Activated naive CD8-positive, alpha-beta T cell treated with anti-CD3 and anti-CD28 coated beads for 36 hours (primary cell): ENCODE measurements at places on chromosomes 13 and 19.
A peak's percentile ranks its signal among the peaks of the same experiment; 100 is the strongest.

- no peak for DNase-seq
These were observed 8.7 kb upstream of the RPL21 start for GRCh38 chr13:27242702-27243101.

DNA sequence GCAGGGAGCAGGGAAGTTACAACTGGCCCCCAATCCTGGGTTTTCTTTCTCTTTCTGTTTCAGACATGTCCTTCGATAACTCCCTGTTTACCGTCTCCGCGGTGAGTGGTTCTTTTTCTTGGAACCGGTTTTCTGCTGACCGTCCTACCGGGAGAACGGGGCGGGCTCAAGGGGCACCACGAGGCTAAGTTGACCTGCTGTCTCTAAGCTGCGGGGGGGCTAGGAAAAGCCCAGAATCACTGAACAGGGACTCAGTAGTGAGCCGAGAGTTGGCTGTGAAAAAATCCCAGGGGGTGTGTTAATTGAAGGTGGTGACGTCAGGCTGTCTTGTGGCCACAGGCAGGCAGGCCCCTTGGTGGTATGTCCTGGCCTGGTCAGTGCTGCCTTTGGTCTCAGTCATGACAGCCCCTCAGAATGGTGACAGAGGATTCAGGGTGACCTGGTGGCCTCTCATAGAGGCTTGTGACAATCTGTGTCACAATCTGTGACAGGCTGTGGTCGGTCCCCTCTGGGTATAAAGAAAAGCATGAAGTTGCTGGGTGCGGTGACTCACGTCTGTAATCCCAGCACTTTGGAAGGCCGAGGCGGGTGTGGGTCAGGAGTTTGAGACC, 8.1 kb upstream of the CARM1 start:
- no peak for DNase-seq

DNA sequence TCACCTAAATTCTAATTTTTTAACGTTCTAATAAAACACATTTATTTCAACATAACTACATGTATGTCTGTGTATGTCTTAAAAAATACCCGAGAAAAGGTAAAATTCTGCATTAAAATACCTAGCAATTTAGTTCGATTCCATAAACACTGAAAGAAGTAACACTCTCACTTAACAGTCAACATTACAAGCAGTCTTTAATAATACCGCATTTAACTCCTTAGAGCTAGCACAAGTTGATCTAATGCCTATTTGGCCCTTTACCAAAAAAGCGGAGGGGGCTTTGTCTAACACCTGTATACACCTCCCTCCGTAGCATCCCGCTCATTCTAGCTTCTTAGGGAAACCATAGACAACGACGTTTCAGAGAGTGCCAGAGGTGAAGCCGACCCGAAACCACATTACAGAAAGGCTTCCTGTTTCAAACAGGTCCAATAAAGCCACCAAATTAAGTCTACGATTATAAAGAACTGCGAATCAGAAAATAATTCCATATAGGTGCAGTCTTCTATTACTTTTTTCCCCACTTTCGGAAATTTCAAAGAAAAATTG, 1.2 kb downstream of the SPART start:
- DNase-seq, result peak; percentile 2

DNA sequence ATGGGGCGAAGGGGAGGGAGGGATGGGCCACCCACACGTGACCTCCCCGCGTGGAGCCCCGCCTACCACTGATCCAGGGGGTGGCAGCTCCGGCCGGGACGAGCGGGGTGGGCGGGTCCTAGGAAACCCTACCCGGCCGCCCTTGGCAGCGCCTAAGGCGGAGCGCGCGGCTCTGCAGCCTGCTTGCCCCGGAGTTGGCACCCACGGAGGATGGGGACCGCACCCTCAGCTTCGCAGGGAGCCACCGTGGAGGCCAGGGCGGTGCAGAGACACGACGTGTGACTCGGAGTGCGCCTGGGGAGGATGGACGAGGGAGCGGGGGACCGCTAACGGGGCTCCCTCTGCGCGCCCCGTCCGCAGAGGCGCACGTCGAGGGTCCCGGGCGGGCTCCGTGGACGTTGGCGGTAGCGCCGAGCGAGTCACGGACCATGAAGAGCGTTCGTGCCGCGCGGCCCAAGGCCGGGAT, at the start of gene RGS9BP:
TSS of gene RGS9BP (plus strand) at position 129 of the 466 bp plus-strand sequence. CDS start 416 bp downstream, outside the sequence.
- peak; percentile 62 for DNase-seq

DNA sequence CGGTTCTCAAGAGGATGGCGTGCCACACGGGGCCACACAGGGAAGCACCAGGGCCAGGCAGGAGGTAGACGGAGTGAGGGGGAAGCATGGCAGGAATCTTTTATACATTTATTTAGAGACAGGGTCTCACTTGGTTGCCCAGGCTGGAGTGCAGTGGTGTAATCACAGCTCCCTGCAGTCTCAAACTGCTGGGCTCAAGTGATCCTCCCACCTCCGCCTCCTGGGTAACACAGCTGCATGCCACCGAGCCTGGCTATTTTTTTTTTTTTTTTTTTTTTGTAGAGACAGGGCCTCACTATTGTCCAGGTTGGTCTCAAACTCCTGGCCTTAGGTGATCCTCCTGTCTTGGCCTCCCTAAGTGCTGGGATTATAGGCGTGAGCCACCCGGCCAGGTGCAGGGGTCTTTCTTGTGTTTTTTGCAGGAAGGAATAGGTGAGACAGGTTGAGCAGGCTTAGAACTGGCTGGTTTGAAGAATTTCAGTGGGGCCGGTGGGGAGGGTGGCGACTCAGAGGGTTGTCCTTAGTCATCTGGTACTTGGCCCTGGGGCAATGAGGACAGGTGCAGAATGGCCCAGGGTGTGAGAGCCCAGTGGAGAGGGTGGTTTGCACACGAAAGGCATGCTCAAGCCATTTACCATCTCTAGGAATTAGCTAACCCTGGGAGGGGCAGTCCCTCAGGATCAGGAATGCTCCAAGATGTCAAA, 7.6 kb downstream of the SSC5D start:
- no peak for DNase-seq

GRCh38 chr19:16618248-16618647, 9.8 kb downstream of the MED26 start:
- DNase-seq, result no peak

DNA sequence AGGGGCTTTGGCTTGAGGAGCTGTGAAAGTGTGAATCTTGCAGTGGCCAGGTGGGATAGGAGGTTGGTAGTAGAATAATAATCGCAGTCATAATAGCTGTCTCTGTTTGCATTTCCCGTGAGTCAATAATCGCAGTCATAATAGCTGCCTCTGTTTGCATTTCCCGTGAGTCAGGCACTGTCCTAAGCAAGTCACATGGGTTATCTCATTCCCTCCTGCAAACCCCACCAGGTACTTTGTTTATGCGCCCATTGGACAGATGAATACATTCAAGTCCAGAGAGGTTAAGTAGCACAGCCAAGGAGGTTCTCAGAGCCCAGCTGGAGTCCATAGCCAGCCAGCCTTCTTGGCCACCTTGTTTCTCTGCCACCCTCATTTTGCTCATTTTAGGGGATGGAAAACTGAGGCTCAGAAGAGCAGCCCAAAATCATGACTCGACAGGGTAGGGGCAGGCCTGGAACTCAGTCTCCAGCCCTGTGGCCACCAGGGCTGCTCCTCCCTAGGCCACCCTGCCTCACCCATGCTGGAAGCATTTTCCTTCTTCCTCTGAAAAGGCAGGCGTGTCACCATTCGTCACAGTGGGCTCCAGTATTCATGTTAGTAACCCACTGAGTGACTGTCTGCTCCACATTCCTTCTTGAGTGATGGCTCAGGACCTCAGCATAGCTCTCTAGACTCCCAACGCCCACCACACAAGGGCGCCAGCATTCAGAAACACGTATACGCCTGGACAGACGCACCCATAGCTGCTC, 206.2 kb downstream of the URI1 start:
- DNase-seq, result no peak

DNA sequence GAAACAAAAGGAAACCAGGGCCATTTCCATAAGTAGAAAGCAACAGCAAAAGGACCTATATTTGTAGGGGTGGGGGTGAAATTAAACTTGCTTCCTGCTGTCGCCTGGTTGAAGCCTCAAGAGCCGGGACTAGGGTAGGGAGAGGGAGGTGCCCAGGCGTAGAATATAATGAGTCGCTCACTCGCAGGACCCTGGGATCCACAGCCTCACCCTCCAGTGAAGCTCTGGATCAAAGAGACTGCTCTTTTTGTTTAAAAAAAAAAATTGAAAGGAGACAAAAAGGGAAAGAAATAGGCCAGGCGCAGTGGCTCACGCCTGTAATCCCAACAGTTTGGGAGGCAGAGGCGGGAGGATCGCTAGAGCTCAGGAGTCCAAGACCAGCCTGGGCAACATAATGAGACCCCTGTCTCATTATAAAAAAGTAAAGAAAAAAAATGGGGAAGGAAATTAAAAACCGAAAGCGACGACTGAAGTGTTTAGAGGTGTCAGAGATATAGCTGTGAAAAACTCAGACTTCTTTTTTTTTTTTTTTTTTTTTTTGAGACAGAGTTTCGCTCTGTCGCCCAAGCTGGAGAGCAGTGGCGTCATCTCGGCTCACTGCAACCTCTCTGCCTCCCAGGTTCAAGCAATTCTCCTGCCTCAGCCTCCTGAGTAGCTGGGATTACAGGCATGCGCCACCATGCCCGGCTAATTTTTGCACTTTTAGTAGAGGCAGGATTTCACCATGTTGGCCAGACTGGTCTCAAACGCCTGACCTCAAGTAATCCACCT, 10.9 kb upstream of the ADGRE5 start:
- DNase-seq, result peak; percentile 68

DNA sequence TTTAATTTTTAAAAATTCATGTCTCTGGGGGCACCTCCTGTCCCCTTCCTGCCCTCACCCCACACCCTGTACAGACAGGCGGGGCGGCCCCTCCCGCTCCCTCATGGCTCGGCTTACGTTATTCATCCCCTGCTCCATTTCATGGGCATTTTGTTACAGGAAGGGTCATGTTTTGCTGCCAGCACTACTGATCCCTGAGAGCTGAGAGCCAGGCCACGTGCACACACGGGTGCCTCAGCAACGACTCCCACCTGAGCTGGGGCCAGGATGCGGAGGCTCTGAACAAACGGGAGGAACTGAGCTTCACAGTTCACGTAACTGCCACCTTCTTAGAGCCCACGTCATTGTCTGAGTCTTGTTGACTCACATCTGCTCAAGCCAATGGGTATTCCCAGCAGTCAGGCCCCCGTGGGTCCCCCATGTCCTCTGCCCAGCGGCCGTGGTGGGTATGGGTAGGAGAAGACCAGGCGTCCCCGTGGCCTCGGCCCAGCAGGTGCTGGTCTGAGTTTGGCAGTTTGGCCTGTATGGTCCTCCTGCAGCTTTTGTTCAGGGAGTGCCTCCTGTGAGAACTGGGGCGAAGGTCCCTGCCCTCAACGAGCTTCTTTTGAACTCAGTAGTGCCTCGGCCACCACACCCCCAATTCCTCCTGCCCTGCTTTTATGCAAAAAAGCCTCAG, 16.4 kb upstream of the TMEM255B start:
- no peak for DNase-seq

GRCh38 chr19:17234911-17235299, 8.9 kb downstream of the OCEL1 start:
- DNase-seq, result peak; percentile 71
